Activated T-cell treated with anti-CD3 and anti-CD28 coated beads, Interleukin-2, amount 50 U/mL, for 72 hours (primary cell): ENCODE measurements at places on chromosomes 5 and 9. TPM values are rescaled to one million over a fixed set of nuclear protein-coding genes. Genes with fewer than 3 reads are reported as not detected.

LCN1 gene
- total RNA-seq: not detected

FBLL1 gene
- 0.37 TPM for total RNA-seq

PCDHA9 gene
- not detected for total RNA-seq

CMYA5 gene
- 0.31 TPM for total RNA-seq

KDM3B gene
- total RNA-seq: 67.2 TPM

CDH12 gene
- not detected for total RNA-seq

CETN3 gene
- 30.1 TPM for total RNA-seq

CCL19 gene
- total RNA-seq: not detected

TAS2R1 gene
- not detected for total RNA-seq

HSD17B3 gene
- 0.81 TPM for total RNA-seq

SMIM33 gene
- total RNA-seq: 0.22 TPM

NR2F1 gene
- not detected for total RNA-seq

PCDHGA2 gene
- not detected for total RNA-seq

SIT1 gene
- 61.4 TPM for total RNA-seq

PTGER4 gene
- 42.3 TPM for total RNA-seq

HTR4 gene
- total RNA-seq: not detected

F12 gene
- total RNA-seq: 6.7 TPM

CCDC192 gene
- not detected for total RNA-seq

POLR3G gene
- 4.5 TPM for total RNA-seq

BTNL9 gene
- total RNA-seq: not detected

TNFSF8 gene
- 84.2 TPM for total RNA-seq

FBN2 gene
- 0.05 TPM for total RNA-seq
